ENCODE measurements at places on chromosomes 7 and 10. TPM values are rescaled to one million over a fixed set of nuclear protein-coding genes. Genes with fewer than 3 reads are reported as not detected.

- no peaks in the 10 kb centered on the region for H3K4me1 ChIP-seq
- peak; percentile 19 for DNase-seq
- no peak overlapping the region for H3K4me3 ChIP-seq
- H3K27ac ChIP-seq, result no peak overlapping the region
These were observed 144.0 kb downstream of the EVX1 start for GRCh38 chr7:27386581-27386980.

- no peaks in the 10 kb centered on the region for H3K4me1 ChIP-seq
- DNase-seq, result no peak
- H3K4me3 ChIP-seq, result no peak overlapping the region
- H3K27me3 ChIP-seq, result no peaks in the 10 kb centered on the region
These were observed 20.8 kb downstream of the LAMB4 start for GRCh38 chr7:108109221-108109908.

DNA sequence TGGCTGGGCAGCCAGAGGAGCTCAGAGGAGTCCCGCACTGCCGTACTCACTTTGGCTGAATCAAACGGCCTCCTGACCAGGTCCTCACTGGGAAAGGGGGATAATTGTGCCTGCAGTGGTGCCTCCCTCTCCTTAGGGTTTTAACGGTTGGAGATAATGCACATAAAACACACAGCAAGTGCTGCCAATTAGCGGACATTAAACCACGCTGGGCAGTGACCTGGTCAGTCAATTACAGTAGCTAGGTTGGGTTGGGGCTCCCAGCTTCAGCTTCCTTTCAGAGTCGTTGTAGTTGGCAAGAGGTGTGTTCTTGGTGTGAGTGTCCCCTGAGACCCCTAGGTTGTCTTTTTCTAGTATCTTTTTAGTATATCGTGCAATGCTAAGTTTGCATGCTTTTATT is 146.6 kb downstream of the C10orf105 start:
- no peak for DNase-seq
- H3K27me3 ChIP-seq, result peaks cover 7% of the 10 kb centered on the region
- no peak overlapping the region for H3K4me3 ChIP-seq
- no peak overlapping the region for H3K27ac ChIP-seq
- H3K36me3 ChIP-seq, result no peaks in the 10 kb centered on the region
- H3K4me1 ChIP-seq, result no peaks in the 10 kb centered on the region

DNA sequence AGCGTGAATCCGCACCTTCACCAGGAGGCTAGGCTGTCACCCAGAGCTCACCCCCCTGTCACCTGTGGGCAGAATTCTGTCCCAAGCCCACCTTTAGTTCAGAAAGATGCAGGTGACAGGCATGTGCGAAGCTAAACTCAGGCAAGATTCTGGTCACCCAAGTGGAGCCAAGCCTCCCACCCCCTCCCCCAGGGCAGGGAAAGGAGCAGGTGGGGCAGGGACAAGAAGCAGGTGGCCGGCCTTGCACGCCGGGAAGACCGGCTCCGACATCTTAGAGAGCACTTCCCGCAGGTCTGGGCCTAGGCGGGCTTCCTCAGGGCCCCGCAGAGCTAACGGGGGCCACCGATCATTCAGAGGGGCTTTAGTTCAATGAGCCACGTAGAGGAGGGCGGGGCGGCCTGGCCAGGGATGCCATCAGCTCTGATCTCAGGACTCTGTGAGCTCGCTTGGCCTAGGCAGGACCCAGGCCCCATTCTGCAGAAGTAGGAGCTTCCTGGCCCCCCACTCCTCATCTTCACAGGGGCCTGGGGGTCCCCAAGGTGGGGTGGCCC is 19.9 kb downstream of the UNCX start:
- H3K27ac ChIP-seq, result no peak overlapping the region
- peaks cover 36% of the 10 kb centered on the region for H3K27me3 ChIP-seq
- no peak overlapping the region for H3K4me3 ChIP-seq
- peaks cover 5% of the 10 kb centered on the region for H3K4me1 ChIP-seq
- DNase-seq, result no peak

The NT5C3A gene
- total RNA-seq, result 20.4 TPM

DNA sequence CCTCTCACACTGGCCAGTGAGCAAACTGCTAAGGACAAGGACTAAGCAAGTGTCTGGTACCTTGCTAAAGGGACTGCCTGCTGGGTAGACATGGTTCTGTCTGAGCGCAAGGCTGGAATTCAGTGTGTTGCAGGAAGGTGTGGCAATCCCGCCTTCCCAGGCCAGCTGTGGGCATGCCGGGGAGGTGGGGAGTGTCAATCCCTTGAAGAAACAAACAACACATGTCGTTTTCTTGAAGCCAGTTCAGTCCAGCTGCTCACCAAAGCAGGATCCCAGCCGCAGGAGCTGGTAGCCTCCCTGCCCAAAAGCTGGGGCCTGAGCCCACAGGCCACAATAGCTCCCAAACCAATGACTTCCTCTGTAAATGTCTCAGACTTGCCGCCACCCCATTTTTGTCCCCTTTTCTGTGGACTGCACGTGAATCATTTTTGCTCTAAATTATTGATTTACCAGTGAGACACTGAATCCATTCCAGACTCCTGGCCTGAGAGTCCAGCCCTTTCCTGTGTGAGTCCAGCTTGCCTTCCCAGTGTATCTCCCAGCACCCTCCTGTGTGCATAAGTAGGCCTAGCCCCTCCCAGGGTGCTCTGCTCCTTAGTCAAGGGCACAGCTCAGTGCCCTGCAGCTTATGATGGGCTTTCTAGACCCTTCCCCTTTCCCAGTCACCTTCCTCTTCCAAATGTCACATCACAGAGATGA is 166.8 kb downstream of the RGS10 start:
- peak overlapping the region; percentile 43 for H3K27ac ChIP-seq
- no peak for DNase-seq
- H3K4me3 ChIP-seq, result no peak overlapping the region
- peaks cover 6% of the 10 kb centered on the region for H3K36me3 ChIP-seq
- no peaks in the 10 kb centered on the region for H3K27me3 ChIP-seq
- peaks cover 31% of the 10 kb centered on the region for H3K4me1 ChIP-seq

DNA sequence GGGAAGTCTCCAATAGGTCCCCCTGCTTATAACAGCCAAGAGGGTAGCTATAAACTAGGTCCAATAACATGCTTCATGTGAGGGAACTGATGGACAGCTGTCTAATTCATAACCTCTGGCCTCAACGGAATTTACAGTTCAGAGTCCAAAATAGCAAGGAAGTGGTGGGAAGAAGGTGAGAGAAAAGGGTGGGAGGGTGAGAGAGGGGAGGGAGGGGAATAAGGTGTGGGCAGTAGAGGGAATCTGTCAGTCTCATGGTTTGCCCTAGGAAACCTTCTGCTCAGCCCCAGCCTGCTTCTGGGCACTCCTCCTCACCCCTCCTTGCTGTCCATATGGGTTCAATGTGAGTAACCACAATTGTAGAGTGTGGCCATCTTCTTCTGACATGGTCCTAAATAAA is 133.4 kb upstream of the ADO start:
- no peaks in the 10 kb centered on the region for H3K36me3 ChIP-seq
- no peak overlapping the region for H3K4me3 ChIP-seq
- no peaks in the 10 kb centered on the region for H3K4me1 ChIP-seq
- H3K27me3 ChIP-seq, result peaks cover 5% of the 10 kb centered on the region

DNA sequence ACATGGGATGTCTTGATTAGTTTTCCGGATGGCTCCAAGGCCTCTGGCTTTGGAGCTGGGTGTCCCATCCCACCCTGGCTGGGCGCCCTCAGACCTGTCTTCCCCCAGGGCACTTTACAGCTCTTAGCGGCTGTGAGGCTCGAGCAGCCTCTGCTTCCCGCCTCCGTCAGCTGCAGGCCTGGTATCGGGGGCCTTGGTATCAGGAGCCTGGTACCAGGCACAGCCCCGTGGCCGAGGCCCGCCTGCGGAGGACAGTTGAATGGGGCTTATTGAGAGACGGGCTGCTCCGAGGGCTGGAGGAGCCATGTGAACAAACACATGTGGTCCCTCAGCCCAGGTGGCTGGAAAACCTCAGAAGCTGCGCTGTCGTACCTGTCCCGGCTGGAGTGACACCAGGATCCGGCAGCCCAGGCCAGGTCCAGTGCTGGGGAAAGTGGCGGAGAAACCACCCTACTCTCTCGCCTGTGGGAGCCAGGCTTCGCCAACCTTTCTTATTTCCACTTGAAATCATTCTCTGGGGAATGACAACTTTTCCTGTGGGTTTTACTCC is 23.9 kb upstream of the AP5Z1 start:
- H3K4me1 ChIP-seq, result peaks cover 19% of the 10 kb centered on the region
- no peak overlapping the region for H3K4me3 ChIP-seq
- DNase-seq, result no peak
- no peaks in the 10 kb centered on the region for H3K27me3 ChIP-seq
- no peak overlapping the region for H3K27ac ChIP-seq

- no peaks in the 10 kb centered on the region for H3K4me1 ChIP-seq
- no peak for DNase-seq
- H3K27me3 ChIP-seq, result peaks cover 13% of the 10 kb centered on the region
These were observed 64.4 kb upstream of the CARD11 start for GRCh38 chr7:3107889-3108570.

The PPP1R3C gene
- 15.7 TPM for total RNA-seq

- H3K4me3 ChIP-seq, result no peak overlapping the region
- peaks cover 3% of the 10 kb centered on the region for H3K27me3 ChIP-seq
- no peaks in the 10 kb centered on the region for H3K36me3 ChIP-seq
- no peak for DNase-seq
These were observed 20.3 kb upstream of the GJC3 start for GRCh38 chr7:99949645-99950228.

GRCh38 chr7:85261336-85261735 is 74.5 kb upstream of the SEMA3D start:
- H3K4me3 ChIP-seq, result no peak overlapping the region
- no peaks in the 10 kb centered on the region for H3K36me3 ChIP-seq
- H3K4me1 ChIP-seq, result peaks cover 26% of the 10 kb centered on the region

The ANKRD61 gene
- total RNA-seq, result not detected

DNA sequence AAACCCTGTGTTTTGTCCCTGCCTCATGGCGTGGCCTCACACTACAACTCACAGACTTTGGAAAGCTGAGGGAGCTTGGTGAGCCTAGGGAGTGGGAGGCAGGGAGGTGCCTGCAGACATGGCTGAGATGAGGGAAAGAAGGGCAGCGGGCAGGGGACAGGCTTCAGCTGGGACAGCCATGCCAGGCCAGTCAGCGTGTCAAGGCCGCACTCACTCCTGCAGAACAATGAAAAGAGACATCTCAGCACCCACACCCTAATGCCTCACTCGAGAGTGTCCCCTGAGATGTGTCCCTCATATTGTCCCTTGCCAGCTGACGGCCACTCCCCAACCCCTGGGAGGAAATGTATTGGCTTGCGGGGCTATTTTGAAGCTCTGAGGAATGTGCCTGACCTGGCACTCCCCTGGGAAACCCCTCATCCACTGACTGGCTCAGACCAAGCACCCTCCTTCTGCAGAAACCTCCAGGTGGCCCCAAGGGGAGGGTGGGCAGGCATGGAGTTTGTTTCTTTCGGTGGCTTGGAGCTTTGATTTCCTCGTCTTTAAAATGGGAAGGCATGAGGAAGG is 31.6 kb downstream of the SH3PXD2A start:
- no peak for DNase-seq
- peak overlapping the region; percentile 47 for H3K27ac ChIP-seq
- peaks cover 27% of the 10 kb centered on the region for H3K27me3 ChIP-seq

GRCh38 chr10:71462062-71462935 is 65.6 kb downstream of the CDH23 start:
- H3K27ac ChIP-seq, result no peak overlapping the region
- no peak for DNase-seq
- peaks cover 21% of the 10 kb centered on the region for H3K27me3 ChIP-seq
- H3K4me3 ChIP-seq, result no peak overlapping the region
- no peaks in the 10 kb centered on the region for H3K4me1 ChIP-seq
- H3K36me3 ChIP-seq, result no peaks in the 10 kb centered on the region

The SHOC2 gene
- total RNA-seq, result 55.3 TPM

DNA sequence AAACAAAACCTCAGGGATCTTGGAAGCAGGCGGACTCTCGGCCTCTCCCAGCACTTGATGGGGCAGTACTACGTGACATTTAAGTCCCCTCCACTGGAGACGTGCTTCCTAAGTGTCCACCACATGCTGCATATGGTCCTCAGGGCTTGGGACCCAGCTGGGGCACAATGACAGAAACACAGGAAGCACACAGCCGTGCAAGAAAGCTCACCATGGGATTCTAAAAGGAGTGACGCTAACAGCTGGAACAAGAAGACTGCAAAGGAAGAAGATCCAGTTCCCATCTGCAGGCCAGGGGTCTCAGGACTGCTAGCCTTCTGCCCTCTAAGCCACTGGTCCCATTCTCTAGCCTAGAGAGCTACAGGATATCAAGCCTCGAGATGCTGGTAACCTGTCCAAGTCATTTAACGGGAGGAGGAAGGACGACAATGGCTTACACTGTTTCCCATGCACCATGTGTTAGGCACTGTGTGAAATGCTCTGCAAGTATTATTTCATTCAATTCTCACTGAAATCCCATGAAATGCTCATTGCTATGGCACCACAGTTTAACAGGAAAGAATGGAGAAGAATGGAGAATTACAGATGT is 61.1 kb downstream of the KCNMA1 start:
- no peaks in the 10 kb centered on the region for H3K27me3 ChIP-seq
- peaks cover 2% of the 10 kb centered on the region for H3K36me3 ChIP-seq
- H3K4me1 ChIP-seq, result peaks cover 25% of the 10 kb centered on the region
- H3K4me3 ChIP-seq, result no peak overlapping the region

GRCh38 chr7:5396999-5397663 is 26.5 kb downstream of the TNRC18 start:
- DNase-seq, result no peak
- H3K27ac ChIP-seq, result peak overlapping the region; percentile 40
- H3K27me3 ChIP-seq, result no peaks in the 10 kb centered on the region
- no peak overlapping the region for H3K4me3 ChIP-seq

The FGL2 gene
- total RNA-seq, result 0.16 TPM

GRCh38 chr7:148944935-148945934 is 61.1 kb upstream of the EZH2 start:
- H3K27me3 ChIP-seq, result no peaks in the 10 kb centered on the region
- H3K4me1 ChIP-seq, result peaks cover 10% of the 10 kb centered on the region
- no peak overlapping the region for H3K4me3 ChIP-seq
- H3K36me3 ChIP-seq, result no peaks in the 10 kb centered on the region
- no peak for DNase-seq

GRCh38 chr7:79782906-79783305 is 329.4 kb upstream of the MAGI2 start:
- no peaks in the 10 kb centered on the region for H3K36me3 ChIP-seq
- no peak overlapping the region for H3K4me3 ChIP-seq
- peaks cover 11% of the 10 kb centered on the region for H3K27me3 ChIP-seq
- no peak for DNase-seq
- H3K4me1 ChIP-seq, result no peaks in the 10 kb centered on the region

DNA sequence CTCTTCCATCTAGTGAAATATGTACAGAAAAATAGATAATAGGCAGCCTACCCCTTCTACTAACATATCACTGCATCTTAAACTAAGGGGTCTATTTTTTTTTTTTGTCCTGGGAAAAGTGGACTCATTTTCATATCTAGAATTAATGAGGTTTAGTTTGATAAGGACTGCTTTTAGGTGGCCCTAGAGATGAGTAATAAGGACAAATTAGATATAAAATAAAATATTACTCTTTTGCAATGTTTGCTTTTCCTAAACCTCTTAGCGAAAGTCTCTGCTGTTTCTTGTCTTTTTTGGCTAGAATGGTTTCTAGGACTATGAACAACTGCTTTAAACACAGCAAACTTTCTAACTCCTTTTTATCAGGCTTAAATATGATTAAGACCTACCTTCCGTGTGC is 83.7 kb downstream of the CACNB2 start:
- H3K36me3 ChIP-seq, result no peaks in the 10 kb centered on the region
- no peaks in the 10 kb centered on the region for H3K4me1 ChIP-seq
- no peak for DNase-seq
- H3K27me3 ChIP-seq, result peaks cover 10% of the 10 kb centered on the region
